Activated CD4-positive, alpha-beta T cell treated with anti-CD3 and anti-CD28 coated beads, Interleukin-10, Interleukin-2, amounts not matched to agents 100 ng/mL and 50 ng/mL, durations not matched to agents 16 hours and 8 hours (primary cell): ENCODE measurements at places on chromosomes 3 and 15.

DNA sequence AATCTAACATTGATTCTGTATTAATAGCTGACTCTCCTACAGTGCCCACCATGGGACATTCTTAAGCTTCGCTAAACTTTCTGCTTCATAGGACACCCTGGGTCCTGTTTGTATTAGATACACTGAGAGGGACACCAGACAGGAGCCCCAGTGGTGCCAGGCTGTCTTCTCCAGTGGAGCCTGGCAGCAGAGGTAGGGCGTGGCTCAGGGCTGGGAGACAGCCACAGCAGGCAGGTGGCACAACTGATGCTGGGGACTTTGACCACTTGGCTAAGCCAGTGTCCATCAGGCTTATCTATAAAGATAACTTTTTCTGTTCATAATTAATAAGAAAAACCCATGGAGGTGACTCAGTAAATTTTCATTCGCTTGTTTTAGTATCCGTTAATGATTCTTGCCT is 21.8 kb downstream of the NIPA1 start:
- no peak for DNase-seq

DNA sequence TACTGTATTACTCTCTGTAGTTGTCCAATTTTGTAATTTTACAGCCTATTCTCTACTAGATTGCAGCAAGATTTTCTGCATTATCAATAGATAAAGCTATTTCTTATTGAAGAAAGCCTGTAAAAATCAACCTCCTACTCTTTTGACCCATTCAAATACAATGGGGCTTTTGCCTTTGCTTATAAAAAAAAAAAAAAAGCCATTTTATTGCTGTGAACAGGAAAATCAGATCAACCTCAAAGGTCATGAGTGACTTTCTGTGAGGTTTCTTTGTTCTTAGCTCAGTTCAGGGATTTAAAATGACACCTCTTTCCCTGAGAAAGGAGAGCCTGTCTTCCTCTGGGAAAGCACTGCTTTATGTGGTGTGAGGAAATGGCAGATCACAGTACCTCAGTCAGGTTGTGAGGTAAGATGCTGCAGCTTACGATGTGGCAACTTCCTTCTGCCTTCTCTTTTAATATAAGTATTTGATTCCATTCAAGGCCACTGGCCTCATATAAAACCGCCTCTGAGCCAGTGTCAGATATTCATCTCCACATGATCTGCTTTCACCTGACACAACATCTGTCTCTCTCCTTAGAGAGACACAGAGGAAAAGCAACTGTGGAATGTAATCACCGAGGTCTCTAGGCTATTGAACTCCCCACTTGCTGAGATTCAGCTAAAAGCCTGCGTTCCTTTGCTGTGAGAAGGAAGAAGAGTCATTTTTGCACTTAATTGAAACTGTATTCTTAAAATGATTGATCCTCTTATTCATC is 161.5 kb upstream of the MB21D2 start:
- no peak for DNase-seq

GRCh38 chr3:149777414-149778214 is 14.7 kb downstream of the ANKUB1 start:
- no peak for DNase-seq

DNA sequence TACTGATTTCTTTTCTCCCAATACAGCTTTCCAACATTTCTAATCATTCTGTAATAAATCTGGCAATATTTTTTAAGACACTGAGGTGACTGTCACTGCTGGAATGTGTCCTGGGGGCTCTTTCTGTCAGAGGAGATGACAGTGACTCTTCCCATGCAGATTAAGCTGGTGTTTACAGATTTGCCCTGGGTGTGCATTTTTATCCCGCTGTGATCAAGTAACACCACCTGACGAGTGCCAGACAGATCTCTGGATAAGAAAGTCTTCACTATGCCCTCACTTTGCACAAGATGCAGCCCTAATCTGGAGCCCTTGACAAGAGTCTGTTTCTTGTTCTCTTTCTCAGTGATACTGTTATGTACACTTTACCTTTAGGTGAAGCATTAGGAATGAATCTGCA is 477.7 kb downstream of the ZIC1 start:
- DNase-seq: no peak

DNA sequence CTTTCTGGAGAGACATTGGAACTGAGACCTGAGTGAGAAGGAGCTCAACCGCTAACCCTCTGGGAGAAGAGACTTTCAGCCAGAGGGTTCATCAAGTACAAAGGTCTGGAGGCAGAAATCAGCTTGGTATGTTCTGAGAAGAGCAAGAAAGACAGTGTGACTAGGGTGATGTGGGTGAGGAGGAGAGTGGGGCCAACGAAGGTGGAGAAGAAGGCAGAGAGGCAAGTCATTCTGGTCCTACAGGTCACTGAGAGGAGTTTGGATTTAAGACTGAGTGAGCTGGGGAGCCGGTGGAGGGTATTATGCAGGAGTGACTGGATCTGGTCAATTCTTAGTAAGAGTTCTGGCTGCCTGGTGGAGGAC is 12.2 kb downstream of the XIRP1 start:
- peak; percentile 22 for DNase-seq

DNA sequence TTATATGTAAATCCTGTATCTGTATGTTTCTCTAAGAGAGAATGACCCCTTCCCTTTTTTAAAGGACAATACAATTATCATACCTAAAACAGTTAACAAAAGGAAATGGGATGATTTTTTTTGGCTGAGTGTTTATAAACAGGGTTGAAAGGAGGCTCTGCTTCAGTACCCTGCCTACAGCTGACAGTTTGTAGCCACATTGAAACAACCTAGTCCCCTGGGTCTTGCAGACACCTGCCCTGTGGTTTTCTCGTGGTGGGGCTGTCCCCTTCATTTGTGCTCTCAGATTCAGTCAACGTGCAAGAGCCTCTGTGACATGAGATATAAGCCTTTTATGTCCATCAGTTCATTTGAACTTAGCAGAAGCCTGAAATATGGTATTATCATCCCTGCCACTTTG is 2.3 kb upstream of the HMCES start:
- peak; percentile 45 for DNase-seq

DNA sequence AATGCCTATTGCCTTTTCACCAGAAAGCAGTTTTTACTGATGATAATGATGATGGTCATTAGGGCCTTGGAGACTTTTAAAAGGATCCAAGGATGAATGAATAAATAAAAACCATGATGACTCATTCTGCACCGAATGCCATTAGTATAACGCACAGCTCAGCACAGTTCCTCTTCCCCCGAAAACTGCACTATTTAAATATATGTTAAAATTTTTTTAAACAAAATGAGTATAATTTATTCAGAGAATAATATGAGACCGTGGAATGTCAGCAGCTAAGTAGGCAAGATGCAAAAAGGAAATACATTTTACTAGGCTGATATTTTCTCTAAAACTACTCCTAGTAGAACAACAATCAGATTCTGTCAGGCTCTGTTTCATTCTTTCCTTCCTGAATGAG is 83.4 kb upstream of the NANOGP8 start:
- DNase-seq: no peak

- DNase-seq: no peak
Measured at GRCh38 chr3:189690237-189690636, 59.0 kb downstream of the TP63 start.

DNA sequence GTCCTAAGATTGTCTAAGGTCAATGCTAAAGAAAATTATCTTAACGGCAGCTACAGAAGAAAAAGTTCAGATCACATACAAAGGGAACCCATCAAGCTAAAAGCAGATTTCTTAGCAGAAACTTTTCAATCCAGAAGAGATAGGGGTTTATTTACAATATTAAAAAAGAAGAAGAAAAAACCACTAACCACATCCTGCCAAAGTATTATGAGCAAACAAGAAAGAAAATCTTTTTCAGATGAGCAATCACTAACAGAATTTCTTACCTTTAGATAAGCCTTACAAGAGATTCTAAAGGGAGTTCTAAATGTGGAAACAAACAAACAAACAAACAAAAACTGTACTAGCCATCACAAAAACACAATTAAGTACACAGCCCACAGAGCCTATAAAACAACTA is 1015.8 kb upstream of the EPHA6 start:
- DNase-seq: no peak
